ENCODE measurements at places on chromosomes 12 and 14. TPM values are rescaled to one million over a fixed set of nuclear protein-coding genes. Genes with fewer than 3 reads are reported as not detected.

The CHFR gene
- total RNA-seq, result 27.2 TPM

GRCh38 chr12:203462-204260 lies 10.3 kb downstream of the SLC6A12 start:
- H3K27ac ChIP-seq, result no peak overlapping the region
- peaks cover 52% of the 10 kb centered on the region for H3K27me3 ChIP-seq
- no peak overlapping the region for H3K4me3 ChIP-seq
- no peaks in the 10 kb centered on the region for H3K36me3 ChIP-seq
- peaks cover 2% of the 10 kb centered on the region for H3K4me1 ChIP-seq
- no peak for DNase-seq

GRCh38 chr14:75370416-75371205 lies 57.2 kb upstream of the JDP2 start:
- no peak overlapping the region for H3K27ac ChIP-seq
- H3K4me1 ChIP-seq, result no peaks in the 10 kb centered on the region
- H3K27me3 ChIP-seq, result no peaks in the 10 kb centered on the region
- H3K36me3 ChIP-seq, result no peaks in the 10 kb centered on the region
- H3K4me3 ChIP-seq, result no peak overlapping the region
- no peak for DNase-seq

DNA sequence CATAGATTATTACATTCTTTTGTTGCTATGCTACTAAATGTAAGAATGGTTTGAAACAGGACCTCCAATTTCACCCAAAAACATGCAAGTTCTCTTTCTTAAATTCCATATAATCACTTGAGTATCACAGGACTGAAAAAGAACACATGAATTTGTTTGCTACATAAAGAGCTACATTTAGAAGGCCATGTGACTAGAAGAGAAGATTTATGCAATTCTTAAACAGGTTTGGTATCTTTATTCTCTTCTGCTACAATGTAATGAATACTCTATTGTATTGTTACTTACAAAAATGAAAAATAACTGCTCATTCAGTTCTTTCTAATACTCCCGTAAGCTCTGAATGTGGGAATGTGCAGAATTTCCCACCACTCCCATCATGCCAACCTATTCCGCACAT lies 9.3 kb downstream of the EPS8 start:
- peaks cover 38% of the 10 kb centered on the region for H3K27me3 ChIP-seq
- DNase-seq, result no peak
- H3K27ac ChIP-seq, result no peak overlapping the region
- no peaks in the 10 kb centered on the region for H3K36me3 ChIP-seq
- no peak overlapping the region for H3K4me3 ChIP-seq

DNA sequence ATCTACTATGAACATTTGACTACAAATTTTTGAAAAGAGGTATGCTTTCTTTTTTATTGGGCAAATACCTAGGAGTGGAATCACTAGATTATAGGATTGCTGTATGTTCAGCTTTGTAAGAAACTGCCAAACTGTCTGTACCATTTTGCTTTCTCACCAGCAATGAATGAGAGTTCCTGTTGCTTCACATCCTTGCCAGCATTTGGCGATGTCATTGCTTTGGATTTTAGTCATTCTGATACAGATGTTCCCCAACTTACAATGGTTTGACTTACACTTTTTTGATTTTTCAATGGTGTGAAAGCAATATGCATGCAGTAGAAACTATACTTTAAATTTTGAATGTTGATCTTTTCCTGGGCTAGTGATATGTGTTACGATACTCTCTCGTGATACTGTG lies 328.7 kb downstream of the RAD51B start:
- no peak overlapping the region for H3K27ac ChIP-seq
- H3K4me3 ChIP-seq, result no peak overlapping the region
- H3K27me3 ChIP-seq, result no peaks in the 10 kb centered on the region

DNA sequence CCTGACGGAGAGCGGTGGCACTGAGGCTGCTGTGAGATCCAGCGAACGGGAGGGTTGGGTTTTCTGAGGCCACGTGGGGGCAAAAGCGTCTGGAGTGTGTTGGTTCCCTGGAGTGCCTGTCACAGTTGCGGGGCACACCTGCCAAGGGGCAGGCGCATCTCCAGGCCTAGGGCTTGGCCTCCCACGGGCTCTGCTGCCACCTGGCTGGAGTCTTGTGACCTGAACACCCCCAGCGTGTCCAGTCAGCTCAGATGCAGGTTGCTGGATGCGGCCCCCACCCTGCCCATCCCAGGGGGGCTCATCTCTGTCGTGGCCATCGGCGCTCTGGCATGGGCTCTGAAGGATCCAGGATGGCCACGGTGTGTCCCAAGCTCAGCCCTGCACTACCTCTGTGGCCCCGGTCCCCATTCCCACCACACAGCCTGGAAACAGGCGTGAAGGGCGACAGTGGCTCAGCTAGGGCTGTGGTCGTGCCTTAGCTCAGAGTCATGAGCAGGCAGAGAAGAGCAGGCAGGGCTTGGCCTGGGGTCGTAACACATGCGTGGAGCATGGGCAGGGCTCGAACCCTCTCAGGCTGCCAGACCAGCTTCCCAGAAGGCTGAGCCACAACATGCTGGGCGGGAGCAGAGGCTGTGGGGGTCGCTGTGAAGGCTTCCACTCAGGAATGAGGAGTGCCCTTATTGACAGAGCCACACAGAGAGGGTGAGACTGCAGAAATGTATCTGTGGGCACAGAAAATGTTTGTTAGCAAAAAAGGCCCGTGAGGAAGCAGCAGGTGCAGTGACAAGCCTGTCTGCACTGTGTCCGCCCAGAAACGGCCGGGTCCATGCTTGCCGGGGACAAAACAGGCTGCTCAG lies 23.5 kb upstream of the CRIP2 start:
- no peak overlapping the region for H3K27ac ChIP-seq
- no peaks in the 10 kb centered on the region for H3K27me3 ChIP-seq
- no peaks in the 10 kb centered on the region for H3K4me1 ChIP-seq
- peaks cover 14% of the 10 kb centered on the region for H3K36me3 ChIP-seq
- no peak overlapping the region for H3K4me3 ChIP-seq

Measured in activated naive CD4-positive, alpha-beta T cell treated with anti-CD3 and anti-CD28 coated beads for 36 hours (primary cell).